ENCODE measurements at places on chromosomes 3 and 15.
A peak's percentile ranks its signal among the peaks of the same experiment; 100 is the strongest.

- no peak for DNase-seq
These were observed 60.3 kb upstream of the PDZRN3 start for GRCh38 chr3:73685061-73685460.

DNA sequence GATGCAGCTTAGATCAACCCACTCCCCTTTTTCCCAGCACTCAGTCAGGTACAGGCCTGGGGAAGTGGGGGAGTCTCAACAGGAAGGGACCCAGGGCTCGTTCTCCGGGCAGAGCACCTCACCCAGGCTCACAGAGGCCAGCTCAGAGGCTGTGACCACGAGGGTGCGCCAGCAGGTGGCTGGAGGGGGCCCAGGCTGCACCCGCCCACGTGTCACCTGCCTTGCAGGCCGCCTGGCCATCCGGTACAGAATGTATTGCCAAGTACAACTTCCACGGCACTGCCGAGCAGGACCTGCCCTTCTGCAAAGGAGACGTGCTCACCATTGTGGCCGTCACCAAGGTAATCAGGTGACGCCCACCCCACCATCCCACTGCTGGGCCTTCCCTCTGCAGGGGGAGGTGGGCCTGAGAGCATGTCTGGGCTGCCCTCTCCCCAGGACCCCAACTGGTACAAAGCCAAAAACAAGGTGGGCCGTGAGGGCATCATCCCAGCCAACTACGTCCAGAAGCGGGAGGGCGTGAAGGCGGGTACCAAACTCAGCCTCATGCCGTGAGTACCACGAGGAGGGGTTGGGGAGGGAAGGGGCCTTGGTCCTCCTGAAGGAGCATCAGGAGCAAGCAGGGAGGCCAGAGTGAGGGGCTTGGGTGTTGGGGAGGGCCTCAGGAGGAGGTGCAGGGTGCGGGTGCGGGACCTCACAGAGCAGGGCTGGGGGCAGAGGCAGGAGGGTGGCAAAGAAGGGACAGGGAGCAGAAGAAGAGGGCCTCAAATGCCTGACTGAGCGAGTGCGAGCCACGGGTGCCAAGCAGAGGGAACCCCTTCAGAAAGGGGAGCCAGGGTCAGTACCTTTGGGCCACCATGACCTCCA, 14.0 kb upstream of the LMAN1L start:
- peak; percentile 83 for DNase-seq

- DNase-seq: no peak
These were observed 215.6 kb downstream of the RPLP1 start for GRCh38 chr15:69668039-69668705.

GRCh38 chr3:188326111-188326510, 172.2 kb downstream of the LPP start:
- no peak for DNase-seq

DNA sequence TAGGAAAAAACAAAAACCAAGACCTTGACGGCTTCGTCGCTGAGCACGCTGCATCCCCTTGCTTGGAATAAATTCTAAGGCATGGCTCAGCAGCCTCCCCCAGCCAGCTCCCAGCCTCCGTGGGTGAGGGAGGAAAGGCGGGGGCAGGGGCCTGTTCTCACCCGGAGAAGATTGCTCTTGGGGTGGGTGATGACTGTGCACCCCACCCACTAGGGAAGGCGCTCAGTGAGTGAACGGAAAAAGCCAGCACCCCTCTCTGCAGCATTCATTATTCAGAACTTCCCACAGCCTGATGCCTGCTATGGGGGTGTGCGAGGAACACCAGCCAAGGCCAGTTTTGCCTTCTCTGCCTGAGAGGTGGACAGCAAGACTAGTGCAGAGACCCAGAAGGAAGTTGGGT, 19.3 kb upstream of the NTRK3 start:
- no peak for DNase-seq

GRCh38 chr15:62951481-62951880, 91.1 kb upstream of the TPM1 start:
- no peak for DNase-seq

DNA sequence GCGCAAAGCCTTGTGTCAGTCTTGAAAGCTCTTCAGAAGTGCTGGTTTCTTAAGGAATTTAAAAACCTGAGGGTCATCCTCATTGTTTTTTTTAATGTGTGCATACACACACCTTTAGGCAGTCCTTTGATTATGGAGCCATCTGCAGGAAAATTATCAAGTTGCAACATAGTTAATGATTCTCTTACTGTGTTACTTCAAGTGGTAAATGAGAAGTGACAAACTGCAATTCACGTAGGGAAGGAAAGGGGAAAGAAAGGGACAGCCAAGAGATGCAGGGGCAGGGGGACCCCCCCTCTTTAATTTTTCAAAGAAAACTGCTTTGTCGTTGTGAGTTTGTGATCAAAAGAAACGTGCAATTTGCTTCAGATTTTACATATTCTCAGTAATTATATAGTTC, 162.4 kb upstream of the CGNL1 start:
- peak; percentile 14 for DNase-seq

- no peak for DNase-seq
These were observed 35.6 kb upstream of the FILIP1L start for GRCh38 chr3:100149713-100150415.

DNA sequence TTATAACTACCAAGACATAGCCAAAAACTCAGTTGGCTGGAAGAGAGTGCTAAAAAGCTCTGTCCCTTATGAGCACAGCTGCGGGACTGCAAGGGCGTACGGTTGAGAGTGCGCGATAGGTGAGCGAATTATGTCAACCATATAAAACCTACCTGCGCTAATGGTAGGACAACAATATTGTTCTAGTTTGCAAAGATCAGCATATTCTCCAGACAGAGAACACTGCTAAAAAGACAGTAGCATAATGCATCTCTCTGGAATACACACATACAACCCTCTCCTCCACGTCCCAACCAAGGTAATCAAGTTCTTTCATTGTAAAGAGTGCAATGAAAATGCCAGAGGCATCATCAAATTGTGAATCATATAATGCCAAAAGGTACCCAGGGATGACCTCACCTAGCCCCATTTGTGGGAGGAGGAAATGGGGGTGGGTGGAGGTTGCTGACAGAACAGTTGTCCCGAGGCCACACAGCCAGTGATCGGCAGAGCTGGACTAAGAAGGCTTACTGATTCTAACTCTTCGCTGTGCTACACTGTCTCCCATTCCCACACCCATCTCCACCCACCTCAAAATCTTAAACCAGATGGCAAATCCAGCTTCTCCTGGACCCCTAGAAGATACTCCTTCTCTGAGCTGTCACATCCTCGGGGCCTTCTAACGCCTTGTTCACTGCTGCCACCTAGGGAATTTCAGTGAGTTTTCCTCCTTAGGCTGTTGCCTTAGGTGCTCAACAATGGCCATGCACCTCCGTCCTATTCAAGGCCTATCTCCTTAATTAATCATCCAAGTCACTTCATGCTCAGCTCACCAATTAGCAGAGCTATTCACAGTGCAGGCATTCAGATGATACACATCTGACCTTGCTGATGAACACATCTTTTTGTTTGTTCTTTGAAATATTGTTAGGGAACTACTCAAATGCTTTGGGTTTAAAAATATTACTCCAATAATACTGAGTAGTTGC, 60.7 kb downstream of the RPL22L1 start:
- DNase-seq: peak; percentile 24

DNA sequence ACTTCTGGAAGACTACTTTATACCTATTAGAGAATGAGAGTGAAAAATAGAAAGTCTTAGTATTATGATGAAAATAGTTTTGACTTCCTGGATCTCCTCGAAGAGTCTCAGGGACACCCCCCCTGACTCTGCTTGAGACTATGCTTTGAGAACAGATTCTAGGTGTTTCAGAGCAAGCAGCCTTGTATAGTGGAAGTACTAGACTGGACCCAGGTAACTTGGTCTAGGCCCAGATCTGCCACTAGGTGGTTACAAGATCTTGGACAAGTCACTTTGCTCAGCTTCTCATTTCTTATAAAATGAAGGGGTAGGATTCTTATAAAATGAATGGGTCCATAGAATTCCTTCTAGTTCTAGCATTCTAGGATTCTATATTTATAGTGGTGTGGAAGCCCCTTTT, 9.1 kb downstream of the ABHD5 start:
- peak; percentile 43 for DNase-seq

DNA sequence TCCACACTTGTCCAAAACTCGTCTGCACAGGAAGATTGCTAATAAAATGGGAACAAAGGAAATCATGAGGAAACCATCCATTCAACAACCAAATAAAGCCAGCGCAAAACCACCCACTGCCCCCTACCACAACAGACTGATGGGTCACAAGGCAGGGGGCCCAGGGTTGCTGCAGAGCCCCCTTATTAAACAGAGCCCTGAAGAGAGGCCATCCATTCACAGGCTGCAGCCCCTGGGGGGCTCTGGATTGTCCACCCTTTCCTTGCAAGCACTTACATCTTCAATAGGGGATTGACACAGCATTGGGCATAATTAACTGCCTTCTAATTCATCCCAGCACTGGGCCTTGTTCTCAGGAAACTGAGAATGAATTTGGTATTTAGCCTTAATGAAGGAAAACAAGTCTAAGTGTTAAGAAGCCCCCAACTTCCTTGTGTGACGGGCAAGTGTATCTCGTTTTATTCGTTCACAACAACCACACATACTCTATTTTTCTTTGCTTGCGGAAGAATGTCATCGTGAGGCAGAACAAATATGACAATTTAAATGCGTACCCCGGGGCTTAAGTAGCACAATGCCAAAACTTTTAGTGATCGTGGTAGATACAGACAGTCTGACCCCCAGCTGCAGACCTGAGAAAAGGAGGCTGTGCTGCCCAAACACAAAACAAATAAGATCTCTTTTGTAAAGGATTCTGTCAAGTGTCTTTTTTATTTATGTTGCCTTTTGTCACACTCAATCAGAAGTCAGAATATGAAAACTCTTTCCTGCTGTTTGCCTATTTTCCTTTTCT, 144.0 kb downstream of the SEMA6D start:
- DNase-seq: no peak
